Uterus (tissue), 4 donors: ENCODE measurements at places on chromosomes 4 and X. TPM values are rescaled to one million over a fixed set of nuclear protein-coding genes. Genes with fewer than 3 reads are reported as not detected.

Gene CYTL1
- total RNA-seq, result 7.6 TPM

Gene CXorf65
- not detected for total RNA-seq

Gene FGB
- total RNA-seq, result 1.1 TPM

Gene ASMT
- 2.6 TPM for total RNA-seq

Gene SORBS2
- total RNA-seq, result 21.5 TPM

DNA sequence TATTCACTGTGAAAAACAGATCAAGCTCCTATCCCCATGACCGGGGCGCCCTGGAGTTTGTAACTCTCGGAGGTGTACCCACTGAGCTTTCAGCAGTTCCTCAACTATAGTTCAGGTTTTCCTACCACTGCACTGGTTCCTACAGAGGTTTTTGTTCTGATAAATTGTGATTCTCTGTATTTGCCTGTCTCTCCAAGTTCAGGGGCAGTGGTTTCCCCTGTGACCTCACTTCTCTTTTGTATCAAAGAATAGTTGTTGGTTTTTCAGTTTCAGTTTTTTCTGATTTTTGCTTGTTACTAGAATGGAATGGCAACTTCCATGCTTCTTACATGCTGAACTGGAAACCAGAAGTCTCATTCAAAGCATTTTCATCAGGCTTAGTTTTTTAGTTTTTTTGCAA lies 56.8 kb upstream of the PLS3 start:
- H3K4me1 ChIP-seq, result no peaks in the 10 kb centered on the region
- no peak for DNase-seq
- H3K27ac ChIP-seq, result peak overlapping the region; percentile 2
- H3K4me3 ChIP-seq, result no peak overlapping the region

GRCh38 chr4:7365462-7366179 lies 69.1 kb downstream of the PSAPL1 start:
- H3K27ac ChIP-seq, result no peak overlapping the region
- H3K36me3 ChIP-seq, result no peaks in the 10 kb centered on the region
- no peak for DNase-seq
- no peak overlapping the region for H3K4me3 ChIP-seq
- H3K27me3 ChIP-seq, result no peaks in the 10 kb centered on the region

DNA sequence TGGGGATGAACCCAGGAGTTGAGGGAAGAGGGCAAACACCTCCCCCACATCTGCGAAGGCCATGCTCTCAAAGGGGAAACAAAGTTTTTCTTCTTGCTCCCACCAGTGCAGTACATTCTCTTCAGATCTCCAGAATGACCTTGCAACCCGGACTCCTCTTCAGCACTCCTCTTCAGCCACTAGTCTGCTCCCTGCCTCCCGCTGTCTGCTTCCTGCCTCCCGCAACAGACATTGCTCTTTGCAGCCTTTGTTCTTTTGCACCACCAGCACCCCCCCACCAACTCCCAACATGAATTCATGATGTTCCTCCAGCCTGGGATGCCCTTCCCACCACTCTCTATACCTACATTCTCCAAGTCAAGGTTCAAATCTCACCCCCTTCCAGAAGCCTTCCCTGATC lies 32.1 kb downstream of the UTP14A start:
- no peak for DNase-seq
- H3K4me1 ChIP-seq, result no peaks in the 10 kb centered on the region
- no peaks in the 10 kb centered on the region for H3K36me3 ChIP-seq
- H3K27me3 ChIP-seq, result no peaks in the 10 kb centered on the region
- no peak overlapping the region for H3K4me3 ChIP-seq
- H3K27ac ChIP-seq, result no peak overlapping the region

- no peak overlapping the region for H3K4me3 ChIP-seq
- no peak for DNase-seq
- H3K36me3 ChIP-seq, result no peaks in the 10 kb centered on the region
These were observed 18.8 kb downstream of the C4orf46 start for GRCh38 chr4:158652920-158653319.

- H3K27ac ChIP-seq, result no peak overlapping the region
- no peaks in the 10 kb centered on the region for H3K27me3 ChIP-seq
- DNase-seq, result no peak
- H3K4me1 ChIP-seq, result no peaks in the 10 kb centered on the region
These were observed 957.2 kb downstream of the FSTL5 start for GRCh38 chr4:161206528-161207080.

DNA sequence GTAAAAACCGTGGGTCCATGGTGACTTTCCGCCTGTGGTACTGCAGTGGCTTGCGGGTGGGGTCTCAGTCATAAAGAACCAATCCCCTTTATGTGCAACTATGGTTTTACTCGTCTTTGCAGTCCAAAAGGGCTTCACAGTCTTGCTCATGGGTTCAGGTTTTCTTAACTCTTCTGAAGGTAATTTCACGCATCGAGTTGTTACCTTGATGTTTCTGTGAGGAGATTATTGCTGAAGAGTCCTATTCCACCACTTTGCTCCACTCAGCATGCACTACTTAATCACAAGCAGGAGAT lies 41.5 kb downstream of the F8 start:
- H3K27me3 ChIP-seq, result no peaks in the 10 kb centered on the region
- no peak overlapping the region for H3K4me3 ChIP-seq
- no peaks in the 10 kb centered on the region for H3K36me3 ChIP-seq

DNA sequence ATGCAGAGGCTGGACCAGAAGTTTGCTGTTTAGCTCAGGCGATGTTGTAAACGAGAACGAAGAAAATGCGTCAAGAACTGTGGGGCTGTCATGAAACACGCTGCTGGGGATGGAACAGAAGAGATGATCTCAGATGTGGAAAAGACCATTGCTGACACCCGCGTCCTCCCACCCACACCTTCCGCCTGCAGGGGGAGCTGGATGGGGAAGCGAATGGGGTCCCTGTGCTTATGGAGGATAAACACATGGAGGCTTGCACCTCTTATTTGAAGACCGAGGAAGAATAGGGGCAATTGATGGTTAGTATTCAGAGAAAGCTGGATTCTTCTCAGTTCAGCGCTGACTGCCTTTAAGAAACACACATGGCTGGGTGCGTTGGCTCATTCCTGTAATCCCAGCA lies 63.9 kb downstream of the GPR143 start:
- no peak overlapping the region for H3K27ac ChIP-seq
- no peak overlapping the region for H3K4me3 ChIP-seq
- H3K36me3 ChIP-seq, result no peaks in the 10 kb centered on the region
- H3K4me1 ChIP-seq, result no peaks in the 10 kb centered on the region
- DNase-seq, result no peak
- H3K27me3 ChIP-seq, result no peaks in the 10 kb centered on the region

- DNase-seq, result no peak
- H3K27me3 ChIP-seq, result no peaks in the 10 kb centered on the region
- no peak overlapping the region for H3K27ac ChIP-seq
- H3K36me3 ChIP-seq, result no peaks in the 10 kb centered on the region
- H3K4me1 ChIP-seq, result no peaks in the 10 kb centered on the region
These were observed 67.6 kb upstream of the MTNR1A start for GRCh38 chr4:186622788-186623464.

DNA sequence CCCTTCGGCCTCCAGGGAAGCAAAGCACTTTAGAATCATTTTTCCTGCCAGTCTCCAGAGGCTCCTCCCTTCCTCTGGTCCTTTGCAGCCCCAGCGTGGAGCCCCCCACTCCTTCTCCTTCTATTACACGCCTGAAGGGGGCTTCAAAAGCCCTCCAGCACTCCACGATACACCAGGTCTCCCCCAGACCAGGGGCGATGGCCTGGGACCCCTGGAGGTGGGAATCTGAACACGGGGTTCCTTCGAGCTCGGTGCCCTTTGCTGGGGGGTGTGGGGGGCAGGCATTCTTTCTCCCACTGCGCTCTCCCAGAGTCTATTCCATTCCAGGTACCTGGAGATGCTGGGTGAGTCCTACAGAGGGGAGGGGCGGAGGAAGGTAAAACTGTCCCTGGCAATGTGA lies 97.6 kb downstream of the HMX1 start:
- H3K27me3 ChIP-seq, result no peaks in the 10 kb centered on the region
- H3K4me3 ChIP-seq, result no peak overlapping the region
- H3K4me1 ChIP-seq, result no peaks in the 10 kb centered on the region

GRCh38 chrX:79400623-79401022 lies 33.5 kb upstream of the ITM2A start:
- no peak overlapping the region for H3K4me3 ChIP-seq
- H3K4me1 ChIP-seq, result no peaks in the 10 kb centered on the region
- no peak overlapping the region for H3K27ac ChIP-seq
- H3K36me3 ChIP-seq, result no peaks in the 10 kb centered on the region
- DNase-seq, result no peak
- H3K27me3 ChIP-seq, result no peaks in the 10 kb centered on the region

DNA sequence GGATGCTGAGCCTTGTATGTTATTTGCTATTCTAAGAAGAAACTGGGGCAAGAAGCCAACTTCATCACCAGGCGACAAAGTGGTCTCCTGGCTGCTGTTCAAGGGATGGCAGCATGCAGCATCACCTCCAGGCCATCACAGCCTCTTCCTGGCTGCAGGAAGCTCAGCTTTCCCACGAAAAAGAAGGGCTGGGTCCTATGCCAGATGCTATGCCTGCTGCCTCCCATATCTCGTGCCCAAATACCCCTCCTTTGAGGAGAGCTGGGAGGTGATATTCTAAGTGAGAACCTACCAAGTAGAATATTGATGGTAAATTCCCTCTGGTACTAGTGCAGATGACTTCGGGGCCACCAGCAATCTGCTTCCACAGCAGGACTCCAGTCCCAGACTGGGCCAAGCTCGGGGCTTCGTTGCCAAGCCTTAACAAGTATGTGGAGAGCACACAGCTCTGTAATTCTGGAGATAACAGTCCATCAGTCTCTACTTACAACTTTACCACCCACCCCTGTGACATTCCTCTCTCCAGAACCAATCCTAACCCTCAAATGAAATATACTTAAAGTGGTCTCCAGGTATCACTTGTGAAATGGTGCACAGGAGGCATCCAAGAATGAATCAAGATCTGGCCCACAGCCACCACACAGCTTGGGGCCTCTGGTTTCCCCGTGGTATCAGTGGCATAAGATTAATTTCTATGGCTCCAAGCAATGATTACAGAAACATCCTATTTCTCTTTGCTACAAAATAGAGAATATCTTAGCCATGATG lies 149.3 kb downstream of the PALLD start:
- H3K4me3 ChIP-seq, result no peak overlapping the region
- H3K4me1 ChIP-seq, result no peaks in the 10 kb centered on the region
- no peak for DNase-seq
- peak overlapping the region; percentile 73 for H3K27ac ChIP-seq
- no peaks in the 10 kb centered on the region for H3K27me3 ChIP-seq
- H3K36me3 ChIP-seq, result no peaks in the 10 kb centered on the region

GRCh38 chr4:158667651-158668198 lies 4.0 kb downstream of the C4orf46 start:
- H3K27ac ChIP-seq, result no peak overlapping the region
- H3K4me1 ChIP-seq, result peaks cover 4% of the 10 kb centered on the region
- H3K4me3 ChIP-seq, result no peak overlapping the region

DNA sequence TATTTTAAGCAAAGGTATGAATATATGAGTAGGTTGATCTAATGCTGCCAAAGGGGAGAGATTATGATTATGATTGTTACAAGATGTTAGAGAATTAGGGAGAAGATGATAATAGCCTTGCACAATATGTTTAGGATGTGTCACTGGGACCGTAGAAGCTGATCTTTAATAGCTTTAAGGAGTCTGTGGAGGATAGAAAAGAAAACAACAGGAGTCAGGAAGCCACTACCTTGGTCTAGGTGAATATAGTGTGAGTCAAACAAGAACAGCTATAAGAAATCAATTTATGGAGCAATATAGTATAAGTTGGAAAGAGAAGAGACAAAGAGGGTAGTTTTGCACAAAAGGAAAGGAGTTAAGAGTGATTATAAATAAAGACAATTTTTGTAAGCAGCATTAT lies 232.7 kb downstream of the FSTL5 start:
- H3K27me3 ChIP-seq, result no peaks in the 10 kb centered on the region
- no peak overlapping the region for H3K4me3 ChIP-seq
- H3K27ac ChIP-seq, result no peak overlapping the region
- H3K4me1 ChIP-seq, result no peaks in the 10 kb centered on the region
- DNase-seq, result no peak

GRCh38 chr4:42308247-42308646 lies 89.0 kb upstream of the SHISA3 start:
- H3K27me3 ChIP-seq, result no peaks in the 10 kb centered on the region
- no peak for DNase-seq
- H3K27ac ChIP-seq, result no peak overlapping the region

- no peak for DNase-seq
- no peaks in the 10 kb centered on the region for H3K36me3 ChIP-seq
- no peaks in the 10 kb centered on the region for H3K27me3 ChIP-seq
These were observed 475.7 kb upstream of the SLIT2 start for GRCh38 chr4:19776021-19776459.

DNA sequence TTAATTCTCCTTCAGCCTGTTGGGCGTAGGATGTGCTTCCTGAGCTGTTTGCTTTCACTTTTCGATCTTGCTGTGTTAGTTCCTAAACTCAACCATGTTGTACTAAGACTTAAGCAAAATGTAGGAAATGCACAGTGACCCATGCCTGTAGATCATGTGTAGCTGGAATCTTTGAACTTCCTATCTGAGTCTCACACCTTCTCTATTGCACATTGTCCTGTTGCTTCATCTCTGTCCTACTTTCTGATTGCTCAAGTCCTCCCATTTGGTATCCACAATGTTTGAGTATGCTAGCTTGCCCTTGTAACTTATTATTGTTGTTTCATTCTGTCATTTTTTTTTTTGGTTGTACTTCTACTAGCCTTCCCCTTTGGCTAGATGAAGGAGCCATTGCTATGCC lies 239.6 kb downstream of the PPP1R2C start:
- no peaks in the 10 kb centered on the region for H3K27me3 ChIP-seq
- no peak for DNase-seq
- no peak overlapping the region for H3K4me3 ChIP-seq
- H3K4me1 ChIP-seq, result no peaks in the 10 kb centered on the region
- no peaks in the 10 kb centered on the region for H3K36me3 ChIP-seq

DNA sequence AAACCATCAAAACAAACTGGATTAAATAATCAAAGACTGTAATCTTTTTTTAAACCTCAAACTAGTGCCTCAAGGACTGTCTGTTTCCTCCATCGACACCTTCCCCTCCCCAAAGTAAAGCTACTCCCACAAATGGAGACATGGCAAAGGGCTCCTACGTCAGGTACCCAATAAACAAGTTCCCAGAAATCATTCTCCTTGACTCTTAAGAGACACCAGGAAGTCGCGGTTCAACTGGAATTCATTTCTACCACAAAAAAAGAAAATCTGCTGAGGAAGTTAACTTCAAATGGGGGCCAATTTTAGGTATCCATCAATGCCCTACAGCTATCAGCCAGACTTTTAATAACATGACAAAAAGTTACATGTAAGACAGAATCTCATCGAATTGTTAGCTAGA lies 2.5 kb downstream of the RPS4X start:
- H3K4me3 ChIP-seq, result no peak overlapping the region
- H3K36me3 ChIP-seq, result no peaks in the 10 kb centered on the region
- H3K27me3 ChIP-seq, result no peaks in the 10 kb centered on the region
- H3K4me1 ChIP-seq, result no peaks in the 10 kb centered on the region
- no peak overlapping the region for H3K27ac ChIP-seq

GRCh38 chrX:148417934-148418333 lies 82.5 kb upstream of the AFF2 start:
- no peak for DNase-seq
- H3K36me3 ChIP-seq, result no peaks in the 10 kb centered on the region
- no peak overlapping the region for H3K27ac ChIP-seq
- H3K27me3 ChIP-seq, result no peaks in the 10 kb centered on the region
- H3K4me1 ChIP-seq, result no peaks in the 10 kb centered on the region
